ENCODE measurements at places on chromosomes 6 and 20. TPM values are rescaled to one million over a fixed set of nuclear protein-coding genes. Genes with fewer than 3 reads are reported as not detected.
A peak's percentile ranks its signal among the peaks of the same experiment; 100 is the strongest.

GRCh38 chr6:112827793-112828192, 480.7 kb downstream of the RFPL4B start:
- DNase-seq, result peak; percentile 60

GRCh38 chr20:55067158-55067825, 591.9 kb downstream of the DOK5 start:
- DNase-seq, result peak; percentile 67

DNA sequence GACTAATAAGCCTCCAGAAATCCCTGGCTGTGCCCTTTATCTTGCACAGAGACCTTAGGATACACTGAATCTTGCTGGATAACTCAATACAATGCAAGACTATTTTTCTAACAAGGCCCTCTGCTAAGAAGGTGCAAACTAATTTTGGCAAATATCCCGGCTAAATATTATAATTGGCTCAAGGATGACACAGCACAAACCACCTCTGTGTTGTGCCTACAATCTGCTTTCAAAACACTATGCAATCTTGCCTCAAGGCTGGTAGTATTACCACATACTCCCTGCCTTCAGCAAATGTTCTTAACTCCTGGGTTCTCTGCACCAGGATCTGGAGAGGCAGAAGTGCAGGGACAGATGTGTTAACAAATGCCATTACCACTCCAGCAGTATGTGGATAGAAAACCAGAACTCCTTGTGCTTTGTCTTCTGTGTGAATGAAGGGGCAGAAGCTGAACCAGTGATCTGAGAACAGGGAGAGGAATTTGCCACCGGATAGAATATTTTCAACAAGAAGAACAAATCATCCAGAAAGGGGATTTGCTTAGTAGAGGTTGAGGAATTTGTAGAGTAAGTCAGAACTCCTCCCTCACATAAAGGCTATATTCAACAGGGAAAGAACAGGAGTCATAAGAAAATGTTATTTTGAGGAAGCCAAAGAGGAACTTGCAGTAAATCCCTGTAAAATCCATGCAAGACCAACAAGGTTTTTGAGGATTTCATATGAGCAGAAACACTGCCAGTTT, 74.1 kb upstream of the SLC4A11 start:
- DNase-seq, result peak; percentile 69

- peak; percentile 54 for DNase-seq
These were observed 33.3 kb downstream of the PTPRK start for GRCh38 chr6:128487055-128487454.

- DNase-seq, result peak; percentile 74
These were observed 119.0 kb downstream of the RTN4IP1 start for GRCh38 chr6:106510090-106510970.

The TAAR6 gene
- not detected for total RNA-seq

DNA sequence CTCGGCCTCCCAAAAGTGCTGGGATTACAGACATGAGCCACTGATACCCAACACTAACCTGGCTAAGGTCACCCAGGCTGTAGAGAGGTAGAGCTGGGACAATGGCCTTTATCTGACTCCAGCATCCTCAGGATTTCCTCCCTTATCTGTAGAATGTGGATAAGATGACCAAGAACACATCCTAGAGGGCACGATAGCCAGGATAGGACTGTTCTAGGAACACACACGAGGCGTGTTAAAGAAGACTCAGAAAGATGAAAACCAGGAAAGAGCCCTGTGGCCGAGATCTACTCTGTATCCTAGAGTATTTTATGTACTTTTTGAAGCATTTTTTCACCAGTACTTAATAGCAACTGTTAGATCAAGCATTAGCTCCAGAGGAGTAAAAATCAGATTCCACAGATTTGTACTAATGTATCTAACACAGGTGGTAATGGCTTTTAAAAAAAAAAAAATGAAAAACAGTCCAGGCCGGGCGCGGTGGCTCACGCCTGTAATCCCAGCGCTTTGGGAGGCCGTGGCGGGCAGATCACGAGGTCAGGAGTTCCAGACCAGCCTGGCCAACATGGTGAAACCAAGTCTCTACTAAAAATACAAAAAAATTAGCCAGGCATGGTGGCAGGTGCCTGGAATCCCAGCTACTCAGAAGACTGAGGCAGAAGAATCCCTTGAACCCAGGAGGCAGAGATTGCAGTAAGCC, 17.3 kb downstream of the PPP1R10 start:
- no peak for DNase-seq

DNA sequence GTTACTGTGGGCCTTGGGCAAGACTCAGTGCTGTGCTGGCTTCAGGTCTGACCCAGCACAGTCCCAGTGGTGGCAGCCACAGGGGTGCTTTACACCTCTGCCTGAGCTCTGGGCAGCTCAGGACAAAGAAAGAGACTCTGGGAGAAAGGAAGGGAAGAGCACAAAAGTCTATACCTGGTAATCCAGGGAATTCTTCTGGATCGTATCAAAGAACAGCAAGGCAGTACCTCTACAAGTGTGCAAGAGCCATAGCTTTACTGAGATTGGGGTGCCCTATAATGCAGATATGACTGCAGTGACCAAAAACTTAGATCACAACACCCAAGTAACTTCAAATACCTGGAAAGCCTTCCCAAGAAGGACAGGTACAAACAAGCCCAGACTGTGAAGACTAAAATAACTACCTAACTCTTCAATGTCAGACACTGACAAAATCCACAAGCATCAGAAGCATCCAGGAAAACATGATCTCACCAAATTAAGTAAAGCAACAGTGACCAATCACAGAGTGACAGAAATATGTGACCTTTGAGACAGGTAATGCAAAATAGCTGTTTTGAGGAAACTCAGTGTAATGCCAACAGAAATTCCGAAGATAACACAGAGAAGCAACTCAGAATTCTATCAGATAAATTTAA, 47.9 kb upstream of the LIN28B start:
- DNase-seq, result no peak

DNA sequence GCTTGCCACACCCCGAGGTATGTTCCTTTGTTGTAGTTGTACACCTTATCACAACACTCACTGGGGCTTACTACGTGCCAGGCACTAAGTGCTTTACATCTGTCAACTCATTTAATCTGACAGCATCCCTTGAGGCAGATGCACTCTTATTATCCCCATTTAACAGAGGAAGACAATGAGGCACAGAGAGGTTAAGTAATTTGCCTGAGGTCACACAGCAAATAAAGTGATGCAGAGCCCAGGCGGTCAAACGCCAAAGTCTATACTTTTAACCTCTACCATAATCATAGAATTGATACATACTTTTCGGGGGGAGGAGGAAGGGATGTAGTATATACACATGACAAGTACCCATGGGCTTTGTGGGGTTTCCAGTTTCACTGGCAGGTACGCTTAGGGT, 37.7 kb downstream of the MDFI start:
- DNase-seq, result no peak

The POLH gene
- total RNA-seq, result 17.9 TPM

The GPR6 gene
- not detected for total RNA-seq

DNA sequence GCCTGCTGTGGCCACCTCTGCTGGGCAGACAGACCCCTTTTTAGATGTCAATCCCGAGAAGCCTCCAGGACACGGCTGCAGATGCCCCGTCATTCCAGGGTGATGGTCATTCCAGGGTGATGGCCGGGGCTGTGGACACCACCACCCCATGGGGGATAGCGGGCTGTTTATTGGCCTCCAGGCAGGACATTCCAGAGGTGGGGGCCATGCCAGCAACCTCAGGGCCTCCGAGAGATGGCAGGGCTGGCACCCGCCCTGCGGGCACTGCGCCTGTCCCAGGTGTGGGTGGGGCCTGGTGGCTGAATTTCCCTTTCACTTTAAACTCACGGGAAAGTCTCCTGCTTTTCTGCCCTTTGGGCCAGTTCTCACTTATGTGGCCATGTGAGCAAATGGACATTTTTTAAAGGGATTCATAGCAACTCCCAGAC, 14.5 kb downstream of the COL9A3 start:
- DNase-seq, result peak; percentile 63

- no peak for DNase-seq
These were observed 25.8 kb upstream of the ID1 start for GRCh38 chr20:31579245-31579644.

GRCh38 chr6:87684895-87685654, 17.0 kb downstream of the AKIRIN2 start:
- no peak for DNase-seq

- peak; percentile 66 for DNase-seq
These were observed at the start of gene SAMD5 for GRCh38 chr6:147508042-147508865. Gene SAMD5 (plus strand): TSS chr6:147508690. CDS start chr6:147508929, 239 bp downstream.

DNA sequence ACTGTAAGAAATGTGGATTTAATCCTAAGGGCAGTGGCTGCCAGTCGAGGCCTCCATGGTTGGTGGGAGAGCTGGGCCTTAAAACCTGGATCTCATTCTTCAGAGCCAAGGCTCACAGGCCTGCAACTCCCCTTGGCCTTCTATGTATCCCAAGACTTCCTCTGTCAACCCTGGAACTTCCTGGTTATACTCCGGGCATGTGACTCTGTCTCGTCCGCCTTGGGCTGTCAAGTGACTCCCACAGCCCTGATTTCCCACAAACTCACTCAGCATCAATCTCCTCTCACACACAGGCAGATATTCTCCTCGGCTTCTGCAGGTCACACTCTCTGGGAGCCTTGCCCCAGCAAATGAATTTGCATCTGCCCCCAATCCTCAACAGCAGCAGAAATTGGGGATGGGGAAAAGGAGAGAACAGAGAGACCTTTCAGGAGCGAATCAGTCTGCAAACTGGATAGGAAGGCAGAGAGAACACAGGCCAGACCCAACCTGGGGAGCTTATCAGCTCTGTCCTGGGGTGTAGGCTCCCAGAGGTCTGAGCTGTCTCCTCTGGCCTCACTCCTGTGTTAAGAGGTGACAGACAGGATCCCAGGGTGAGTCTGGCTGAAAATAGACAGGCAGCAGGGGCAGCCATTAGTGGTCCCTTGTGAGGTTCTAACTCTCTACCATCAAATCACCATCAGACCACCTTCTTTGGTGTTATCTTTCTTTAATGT, 30.4 kb upstream of the PREX1 start:
- no peak for DNase-seq

DNA sequence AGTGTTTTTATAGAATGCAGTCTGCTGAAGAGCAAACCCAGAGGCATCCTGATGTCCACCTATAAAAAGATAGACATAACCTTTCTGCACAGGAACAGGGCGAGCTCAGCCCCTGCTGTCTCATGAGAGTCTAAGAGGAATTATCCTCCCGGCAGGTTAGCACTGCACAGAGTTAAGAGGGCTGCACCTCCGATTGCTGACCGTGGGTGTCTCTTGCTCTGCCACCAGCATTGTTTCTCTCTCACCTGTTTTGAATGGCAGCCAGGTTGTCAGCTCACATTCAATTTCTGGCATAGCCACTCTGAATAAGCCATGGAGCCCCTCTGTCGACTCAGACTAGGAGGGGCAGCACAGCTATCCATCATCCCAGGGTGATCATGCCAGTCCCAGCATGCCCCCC, 211.2 kb downstream of the PHACTR1 start:
- DNase-seq, result no peak

DNA sequence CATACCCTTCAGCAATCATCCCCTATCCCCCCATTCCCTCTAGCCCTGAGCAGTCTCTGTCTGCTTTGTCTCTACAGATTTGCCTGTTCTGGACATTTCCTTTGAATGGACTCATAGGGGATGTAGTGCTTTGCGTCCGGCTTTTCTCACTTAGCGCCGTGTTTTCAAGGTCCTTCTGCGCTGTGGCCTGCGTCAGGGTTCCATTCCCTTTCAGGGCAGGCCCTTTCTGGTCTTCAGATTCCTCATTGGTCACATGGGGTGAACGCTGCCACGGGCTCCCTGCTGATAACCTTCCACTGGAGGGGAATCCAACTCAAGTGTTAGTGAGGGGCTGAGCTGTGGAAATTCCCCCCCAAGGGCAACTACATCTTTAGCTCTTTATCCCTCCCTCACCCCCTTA, 36.4 kb upstream of the APCDD1L start:
- no peak for DNase-seq

DNA sequence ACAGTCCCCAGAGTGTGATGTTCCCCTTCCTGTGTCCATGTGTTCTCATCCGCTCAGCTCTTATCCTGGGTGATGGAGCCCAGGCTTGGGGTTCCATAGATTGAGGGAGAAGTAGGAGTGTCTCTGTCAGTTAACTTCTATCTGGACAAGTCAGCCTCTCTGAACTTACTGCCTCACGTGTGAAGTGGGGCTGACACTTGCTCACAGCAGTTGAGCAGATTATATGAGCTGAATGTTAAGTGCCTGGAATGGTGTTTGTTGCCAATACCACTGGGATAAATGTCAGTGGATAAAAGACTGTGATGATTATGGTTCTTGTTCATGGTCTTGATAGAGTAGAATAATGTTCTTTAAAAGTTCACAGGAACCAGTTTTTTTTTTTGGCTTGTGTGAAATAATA, 17.1 kb upstream of the EFCAB8 start:
- no peak for DNase-seq

GRCh38 chr6:44042261-44042988, 84.8 kb downstream of the MRPL14 start:
- peak; percentile 39 for DNase-seq

GRCh38 chr6:3128356-3129108, 10.0 kb downstream of the BPHL start:
- DNase-seq, result no peak

DNA sequence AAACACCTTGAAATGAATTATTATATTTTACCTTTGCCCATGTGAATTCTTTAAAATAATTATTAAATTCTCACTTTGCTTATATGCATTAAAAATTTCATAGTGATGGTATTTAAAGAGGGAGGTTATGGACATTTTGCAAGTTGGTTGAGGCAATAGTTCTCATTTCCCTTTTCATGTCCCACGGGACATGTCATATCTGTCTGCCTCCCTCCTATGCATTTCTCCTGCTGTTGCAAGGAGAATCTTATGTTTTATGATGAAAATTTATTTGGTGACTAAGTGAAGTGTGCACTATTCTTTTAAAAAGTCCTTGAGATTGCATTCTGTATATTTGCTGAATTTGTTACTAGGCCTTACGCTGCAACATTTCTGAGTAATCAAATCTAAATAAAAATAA, 67.2 kb downstream of the UTRN start:
- DNase-seq, result no peak

DNA sequence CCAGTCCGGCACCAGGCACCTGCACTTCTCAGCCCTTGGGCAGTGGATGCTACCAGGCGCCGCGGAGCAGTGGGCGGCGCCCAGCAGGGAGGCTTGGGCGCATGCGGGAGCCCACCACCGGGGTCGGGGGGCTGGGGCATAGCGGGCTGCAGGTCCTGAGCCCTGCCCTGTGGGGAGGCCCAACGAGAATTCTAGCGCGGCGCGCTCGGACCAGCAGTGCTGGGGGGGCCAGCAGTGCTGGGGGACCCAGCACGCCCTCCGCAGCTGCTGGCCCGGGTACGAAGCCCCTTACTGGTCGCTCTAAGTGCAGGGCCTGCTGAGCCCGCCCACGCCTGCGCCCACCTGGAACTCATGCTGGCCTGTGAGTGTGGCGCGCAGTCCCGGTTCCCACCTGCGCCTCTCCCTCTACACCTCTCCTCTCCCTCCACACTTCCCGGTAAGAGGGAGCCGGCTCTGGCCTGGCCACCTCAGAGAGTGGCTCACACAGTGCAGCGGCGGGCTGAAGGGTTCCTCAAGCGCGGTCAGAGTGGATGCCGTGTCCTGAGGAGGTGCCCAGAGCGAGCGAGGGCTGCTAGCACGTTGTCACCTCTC, 28.5 kb upstream of the SERPINB1 start:
- DNase-seq, result no peak
